D341Med (cell line): ENCODE measurements at places on chromosomes 1 and 21.

DNA sequence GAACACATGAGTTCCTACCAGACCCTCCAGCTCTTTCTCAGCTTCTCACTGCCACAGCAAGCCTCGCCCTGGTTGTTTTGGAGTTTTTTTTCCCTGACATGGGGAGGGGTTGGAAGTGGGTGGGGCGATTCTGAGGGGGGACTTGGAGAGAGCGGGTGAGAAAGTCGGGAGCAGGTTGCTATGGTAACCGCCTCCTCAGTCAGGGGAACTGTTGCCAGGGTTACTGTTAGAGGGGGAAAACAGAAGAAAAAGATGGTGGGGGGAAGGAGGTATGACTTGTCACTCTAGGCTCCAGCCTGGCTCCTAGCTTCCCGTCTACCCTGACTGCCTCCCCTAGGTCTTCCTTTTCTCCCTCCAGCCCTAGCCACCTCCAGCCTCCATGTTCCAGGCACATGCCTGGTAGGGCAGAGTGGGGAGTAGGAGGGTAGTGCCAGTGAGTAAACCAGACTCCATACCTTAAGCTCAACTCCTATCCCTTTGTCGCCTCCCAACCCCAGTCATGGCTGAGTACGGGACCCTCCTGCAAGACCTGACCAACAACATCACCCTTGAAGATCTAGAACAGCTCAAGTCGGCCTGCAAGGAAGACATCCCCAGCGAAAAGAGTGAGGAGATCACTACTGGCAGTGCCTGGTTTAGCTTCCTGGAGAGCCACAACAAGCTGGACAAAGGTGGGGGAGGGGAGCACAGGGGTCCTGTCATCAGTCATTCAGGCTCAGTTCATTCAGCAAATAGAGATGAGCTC, 6.0 kb downstream of the PEA15 start:
- peak; percentile 25 for DNase-seq

DNA sequence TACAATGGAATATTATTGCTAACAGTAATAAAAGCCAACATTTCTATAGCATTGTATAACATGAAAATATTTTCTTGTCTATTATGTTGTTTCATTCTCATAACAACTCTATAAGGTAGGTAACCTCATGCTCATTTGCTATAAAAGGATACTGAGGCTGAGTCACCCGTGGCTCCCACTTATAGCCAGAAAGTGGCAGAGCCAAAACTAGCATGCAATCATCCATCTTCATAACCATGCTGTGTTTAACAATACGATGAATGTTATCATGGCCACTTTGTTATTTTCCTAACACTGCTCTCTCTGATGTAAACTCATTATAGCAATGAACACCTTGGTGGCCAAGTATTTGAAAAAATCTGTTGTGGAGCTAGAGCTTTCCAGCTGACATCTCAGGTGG, 80.8 kb upstream of the JUN start:
- DNase-seq = no peak

DNA sequence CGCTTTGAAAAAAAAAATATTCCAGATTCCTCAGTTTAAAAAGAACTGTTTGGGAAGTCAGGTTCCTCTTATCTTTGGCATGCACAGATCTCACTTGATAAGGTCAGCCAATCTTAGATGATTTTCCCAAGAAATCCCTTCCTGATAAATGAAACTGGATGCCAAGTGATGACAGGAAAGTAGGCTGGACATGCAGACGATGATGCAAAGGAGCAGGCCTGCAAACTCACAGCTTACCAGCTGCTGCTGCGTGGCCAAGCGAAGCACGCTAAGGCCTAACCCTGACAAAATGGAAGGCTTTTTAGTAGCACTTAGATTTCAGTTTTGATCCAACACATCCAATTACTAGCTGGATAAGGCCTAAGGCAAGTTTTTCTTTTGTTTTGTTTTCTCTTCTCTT, 10.1 kb downstream of the TADA1 start:
- DNase-seq = no peak

GRCh38 chr1:46948629-46949416, 7.5 kb upstream of the CYP4A11 start:
- no peak for DNase-seq

DNA sequence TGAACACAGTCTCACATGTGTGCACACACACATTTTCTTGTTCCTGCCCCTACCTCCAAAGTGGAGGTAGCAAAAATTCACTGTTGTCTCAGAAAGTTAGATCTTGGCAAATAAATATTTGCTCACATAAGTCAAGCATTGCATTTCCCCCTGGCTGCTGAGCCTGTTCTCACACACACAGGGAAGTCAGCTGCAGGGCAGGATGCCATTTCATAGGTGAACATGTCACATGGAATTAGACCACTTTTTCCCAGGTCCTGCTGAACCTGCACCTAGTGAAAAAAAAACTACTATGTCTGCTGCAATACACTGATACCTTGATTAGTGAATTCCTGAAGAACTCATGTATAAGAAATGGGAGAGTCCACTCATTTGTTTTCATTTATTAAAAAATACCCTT, 5.3 kb upstream of the CD55 start:
- no peak for DNase-seq

DNA sequence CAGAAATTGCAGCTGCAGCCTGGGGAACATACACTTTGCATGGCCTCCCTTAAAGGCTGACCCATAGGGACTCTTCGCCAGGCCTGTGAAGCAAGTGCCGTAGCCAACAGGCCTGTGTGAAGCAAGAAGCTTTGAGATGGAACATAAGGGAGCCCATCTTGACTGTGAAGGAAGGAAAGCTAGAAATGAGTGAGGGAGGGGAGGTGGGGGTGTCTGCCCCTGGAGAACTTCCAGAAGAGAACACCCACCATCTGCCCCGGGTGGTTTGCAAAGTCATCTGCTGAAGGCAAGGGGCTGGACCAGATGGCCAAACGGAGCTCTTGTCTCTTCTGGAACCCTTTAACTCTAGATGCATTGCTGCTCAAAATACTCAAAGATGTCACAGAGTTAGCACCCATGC, 103.3 kb upstream of the GRIK3 start:
- no peak for DNase-seq

DNA sequence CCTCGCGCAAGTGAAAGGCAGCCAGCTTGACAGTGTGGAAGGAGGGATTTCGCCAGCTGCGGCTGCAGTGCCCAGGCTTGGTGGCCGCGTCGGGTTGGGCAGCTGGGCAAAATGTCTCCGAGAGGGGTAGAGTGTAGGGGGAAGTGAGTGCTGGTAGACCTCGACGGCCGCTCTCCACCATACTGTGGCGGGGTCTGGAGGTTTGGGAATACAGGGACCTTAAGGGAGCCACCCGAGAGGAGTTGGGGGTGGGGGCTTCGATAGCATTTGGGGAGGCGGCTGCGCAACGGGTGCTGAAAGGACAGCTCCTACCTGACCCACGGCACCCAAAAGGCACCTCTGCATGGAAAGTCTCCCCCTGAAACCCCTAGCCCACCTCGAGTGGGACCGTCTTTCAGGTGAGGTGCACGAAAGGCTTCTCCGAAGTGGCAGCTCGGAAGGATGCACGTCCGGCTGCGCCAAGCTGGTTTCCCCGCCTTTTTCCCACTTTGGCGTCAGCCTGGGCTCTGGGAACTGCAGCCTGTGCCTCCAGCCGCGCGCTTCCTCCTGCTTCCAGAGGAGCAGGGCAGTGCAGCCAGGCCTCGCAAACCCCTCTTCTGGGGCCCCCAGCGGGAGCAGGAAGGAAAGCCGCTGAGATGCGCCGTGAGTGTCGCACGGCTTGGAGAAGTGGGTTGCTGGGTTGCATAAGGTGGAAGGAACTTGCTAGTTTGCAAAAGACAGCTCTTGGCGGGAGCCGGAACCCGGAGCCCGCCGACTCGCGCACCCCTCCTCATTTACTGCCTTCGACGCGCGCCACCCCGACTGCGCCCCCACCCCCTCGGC, 531 bp upstream of the HMGN2 start:
- peak; percentile 62 for DNase-seq

DNA sequence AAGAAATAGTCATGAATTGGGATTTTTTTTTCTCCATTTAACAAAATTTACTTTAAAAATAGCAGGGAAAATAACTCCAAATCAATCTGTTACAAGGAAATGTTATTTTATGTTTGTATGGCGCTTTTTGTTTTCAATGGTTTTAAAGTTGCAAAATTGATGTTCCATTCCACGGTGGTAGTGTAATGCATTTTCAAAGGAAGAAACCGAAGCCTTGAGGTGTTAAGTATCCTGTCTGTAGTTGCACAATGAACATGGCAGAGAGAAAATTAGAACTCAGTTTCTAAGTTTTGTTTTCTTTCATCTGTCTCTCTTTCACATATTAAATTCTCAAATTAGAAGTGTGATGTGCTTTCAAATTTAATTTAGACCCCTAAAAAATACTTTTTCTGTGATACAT, 841.8 kb downstream of the USP25 start:
- no peak for DNase-seq

DNA sequence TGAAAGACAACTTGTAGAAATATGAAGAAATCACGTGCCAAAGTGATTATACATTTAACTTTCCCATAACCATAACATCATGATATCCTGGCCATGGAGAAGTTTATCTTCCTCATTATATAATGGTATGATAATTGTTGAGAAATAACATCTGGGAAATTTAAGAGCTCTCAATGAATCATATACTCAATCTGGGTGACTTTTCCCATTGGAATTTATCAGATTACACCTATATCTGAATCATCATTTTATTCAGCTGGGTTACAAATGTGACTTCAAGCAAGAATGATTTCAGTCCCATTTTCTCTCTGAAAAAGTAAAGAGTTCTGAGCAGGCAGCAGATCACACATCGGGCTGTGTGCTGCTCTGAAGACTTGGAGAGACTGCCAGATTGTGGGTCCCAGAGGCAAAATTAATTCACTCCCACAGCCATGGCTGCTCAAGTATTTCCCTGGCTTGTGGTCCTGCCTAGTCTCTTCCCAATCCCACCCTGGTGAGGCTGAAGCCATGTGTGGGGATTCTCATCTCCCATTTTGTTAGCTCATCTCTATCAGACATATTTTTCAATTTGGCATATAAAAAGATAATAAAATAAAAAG, 278.0 kb downstream of the MRPL39 start:
- DNase-seq = no peak

DNA sequence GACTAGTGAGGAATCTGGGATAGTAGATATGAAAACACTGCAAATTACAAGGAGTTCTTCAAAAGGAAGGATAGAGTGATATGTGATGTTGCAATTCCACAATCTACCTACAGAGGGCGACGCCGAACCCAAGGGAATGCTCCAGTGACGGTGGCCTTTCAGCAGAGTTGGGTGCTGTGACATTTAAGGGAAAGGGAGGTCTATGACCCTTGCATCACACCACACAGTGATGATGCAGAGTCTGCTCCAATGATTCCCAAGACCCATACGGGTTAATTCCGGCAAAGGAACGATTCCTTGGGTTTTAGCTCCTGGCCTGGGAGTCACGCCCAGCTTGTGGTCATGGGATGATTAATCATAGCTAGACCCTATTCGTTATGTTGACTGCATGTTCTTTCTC, 123.0 kb upstream of the IGSF21 start:
- peak; percentile 55 for DNase-seq

GRCh38 chr1:12547586-12548225, 70.3 kb downstream of the DHRS3 start:
- DNase-seq = peak; percentile 15

- DNase-seq = peak; percentile 78
Observed at GRCh38 chr1:235650341-235651169, 971 bp upstream of the GNG4 start.

DNA sequence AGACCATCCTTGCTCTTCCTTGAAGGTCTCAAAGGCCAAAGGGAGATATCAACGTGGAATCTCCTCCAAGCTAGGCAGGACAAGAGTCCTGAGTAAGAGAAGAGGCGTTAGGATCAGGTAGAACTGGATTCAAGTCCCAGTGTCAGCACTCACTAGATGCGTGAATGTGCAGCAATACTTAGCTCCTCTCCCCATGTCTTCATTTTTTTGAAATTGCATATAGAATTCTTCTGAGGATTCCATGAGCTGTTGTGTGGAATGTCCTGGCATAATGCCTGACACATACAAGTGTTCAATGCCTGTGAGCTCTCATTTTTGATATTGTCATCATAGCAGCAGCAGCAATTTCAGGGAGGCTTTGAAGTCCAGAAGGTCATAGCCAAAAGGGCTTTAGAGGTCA, 333.2 kb downstream of the KCNH1 start:
- no peak for DNase-seq

- no peak for DNase-seq
Observed at GRCh38 chr1:27481994-27482620, 7.9 kb downstream of the WASF2 start.

DNA sequence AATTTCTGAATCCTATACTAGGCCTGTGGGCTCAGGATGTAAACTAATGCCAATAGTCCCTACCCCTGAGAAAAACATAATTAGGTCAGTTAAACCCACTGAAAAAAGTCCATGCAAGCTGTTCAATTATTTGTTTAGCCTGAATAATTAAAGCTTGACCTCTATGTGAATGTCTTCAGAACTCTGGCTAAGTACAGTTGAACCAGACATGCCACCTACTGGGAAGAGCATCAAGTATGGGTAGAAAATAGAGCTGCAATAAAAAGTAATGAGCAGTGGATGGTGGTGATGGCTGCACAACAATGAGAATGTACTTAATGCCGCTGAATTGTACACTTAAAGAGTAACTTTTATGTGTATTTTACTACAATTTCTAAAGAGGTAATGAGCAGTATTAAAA, 23.6 kb upstream of the SLC19A2 start:
- no peak for DNase-seq

DNA sequence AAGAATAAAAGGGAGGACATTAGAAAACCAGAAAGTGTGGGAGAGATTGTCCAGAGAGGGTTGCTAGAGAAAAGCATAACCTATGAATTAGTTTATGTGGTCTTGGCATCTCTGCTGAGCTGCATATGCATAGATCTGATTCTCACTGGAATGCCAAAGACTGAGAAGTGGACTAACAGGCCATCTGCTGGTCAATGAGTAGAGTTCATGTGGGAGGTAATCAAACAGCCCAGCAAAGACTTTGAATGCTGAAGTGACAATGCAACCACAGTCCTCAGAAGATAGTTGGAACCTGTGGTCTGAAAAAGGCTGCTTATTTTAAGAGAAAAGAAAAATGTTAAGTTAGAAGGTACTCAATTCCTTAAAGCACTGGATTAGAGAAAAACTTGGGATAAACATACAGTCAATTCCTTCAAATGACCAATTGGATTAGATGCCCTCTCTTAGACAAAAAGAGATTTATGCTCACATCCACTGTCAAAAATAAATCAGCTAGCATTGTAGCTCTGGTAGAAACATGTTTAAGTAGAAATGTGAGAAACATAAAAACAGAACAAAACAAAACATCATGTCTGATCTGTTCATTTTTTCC, 382.8 kb downstream of the AMY1C start:
- peak; percentile 51 for DNase-seq

- DNase-seq = no peak
Observed at GRCh38 chr1:184225283-184226099, 161.3 kb upstream of the C1orf21 start.

GRCh38 chr1:21814981-21815582, 3.0 kb downstream of the LDLRAD2 start:
- no peak for DNase-seq

DNA sequence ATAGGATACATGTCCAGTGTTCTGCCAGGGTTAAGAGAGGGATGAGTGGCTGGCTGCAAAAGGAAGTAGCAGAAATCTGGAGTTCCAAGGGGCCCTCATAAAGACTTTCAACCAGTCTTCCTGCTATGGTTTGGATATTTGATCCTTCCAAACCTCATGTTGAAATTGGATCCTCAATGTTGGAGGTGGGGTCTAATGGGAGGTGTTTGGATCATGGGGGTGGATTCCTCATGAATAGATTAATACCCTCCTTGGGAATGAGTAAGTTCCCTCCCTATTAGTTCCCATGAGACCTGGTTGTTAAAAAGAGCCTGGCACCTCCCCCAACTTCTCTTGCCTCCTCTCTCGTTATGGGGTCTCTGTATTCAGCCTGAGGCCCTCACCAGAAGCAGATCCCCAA, 10.1 kb upstream of the GNG12 start:
- DNase-seq = no peak
